Activated CD4-positive, alpha-beta T cell treated with anti-CD3 and anti-CD28 coated beads, Interleukin-2, amount 10 ng/mL, durations not matched to agents 7 days and 5 days (primary cell): ENCODE measurements at places on chromosomes 7 and 10. TPM values are rescaled to one million over a fixed set of nuclear protein-coding genes. Genes with fewer than 3 reads are reported as not detected.

DNA sequence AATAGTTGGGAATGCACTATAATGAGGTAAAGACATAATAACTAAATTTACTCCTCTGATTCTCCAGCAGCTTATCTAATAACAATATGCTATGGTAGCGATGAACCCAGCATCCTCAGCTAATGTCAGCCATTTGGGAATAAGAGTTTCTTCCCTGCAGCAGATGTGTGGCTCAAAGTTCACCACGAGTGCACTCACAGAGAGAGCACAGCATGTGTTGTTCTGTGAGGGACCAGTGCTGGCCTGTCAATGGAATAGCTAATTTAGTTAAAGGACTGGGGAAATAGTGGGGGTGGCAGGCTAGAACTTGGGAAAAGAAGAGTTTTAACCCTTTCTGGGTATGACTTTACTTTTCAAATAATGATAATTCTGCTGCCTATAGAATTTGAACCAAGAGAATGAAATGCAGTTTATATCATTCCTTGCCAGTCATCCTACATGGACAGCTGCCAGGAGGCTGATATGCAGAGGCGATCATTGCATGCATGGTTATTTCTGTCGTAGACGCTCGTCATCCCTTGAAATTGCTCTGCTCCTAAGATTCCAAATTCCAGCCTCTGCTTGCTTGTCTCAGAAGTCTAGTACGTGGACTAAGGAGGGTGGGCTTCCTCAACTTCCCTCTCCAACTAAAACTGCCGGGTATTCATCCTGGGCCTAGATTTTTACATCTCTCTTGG lies 355.6 kb downstream of the RNLS start:
- H3K36me3 ChIP-seq, result peaks cover 2% of the 10 kb centered on the region
- no peak overlapping the region for H3K4me3 ChIP-seq

DNA sequence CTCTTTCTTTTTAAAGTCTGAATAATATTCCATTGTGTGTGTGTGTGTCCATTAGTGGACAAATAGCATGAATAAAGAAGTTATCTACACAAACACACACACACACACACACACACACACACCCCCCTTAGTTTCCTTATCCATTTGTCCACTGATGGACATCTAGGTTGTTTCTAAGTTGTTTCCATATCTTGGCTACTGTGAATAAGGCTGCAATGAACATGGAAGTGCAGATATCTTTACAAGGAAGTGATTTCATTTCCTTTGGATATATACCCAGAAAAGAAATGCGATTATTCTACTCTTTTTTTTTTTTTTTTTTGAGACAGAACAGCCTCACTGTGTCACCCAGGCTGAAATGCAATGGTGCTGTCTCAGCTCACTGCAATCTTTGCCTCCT lies 113.5 kb downstream of the MBL2 start:
- DNase-seq, result no peak
- H3K36me3 ChIP-seq, result no peaks in the 10 kb centered on the region
- H3K27ac ChIP-seq, result no peak overlapping the region
- H3K4me1 ChIP-seq, result no peaks in the 10 kb centered on the region

- no peak for DNase-seq
- no peak overlapping the region for H3K4me3 ChIP-seq
- no peaks in the 10 kb centered on the region for H3K27me3 ChIP-seq
- H3K27ac ChIP-seq, result no peak overlapping the region
Measured at GRCh38 chr7:371119-371778, 81.3 kb downstream of the FOXL3 start.

Gene THSD7A
- not detected for total RNA-seq

Gene MMRN2
- not detected for total RNA-seq
